ENCODE measurements at places on chromosomes 7 and 10.

DNA sequence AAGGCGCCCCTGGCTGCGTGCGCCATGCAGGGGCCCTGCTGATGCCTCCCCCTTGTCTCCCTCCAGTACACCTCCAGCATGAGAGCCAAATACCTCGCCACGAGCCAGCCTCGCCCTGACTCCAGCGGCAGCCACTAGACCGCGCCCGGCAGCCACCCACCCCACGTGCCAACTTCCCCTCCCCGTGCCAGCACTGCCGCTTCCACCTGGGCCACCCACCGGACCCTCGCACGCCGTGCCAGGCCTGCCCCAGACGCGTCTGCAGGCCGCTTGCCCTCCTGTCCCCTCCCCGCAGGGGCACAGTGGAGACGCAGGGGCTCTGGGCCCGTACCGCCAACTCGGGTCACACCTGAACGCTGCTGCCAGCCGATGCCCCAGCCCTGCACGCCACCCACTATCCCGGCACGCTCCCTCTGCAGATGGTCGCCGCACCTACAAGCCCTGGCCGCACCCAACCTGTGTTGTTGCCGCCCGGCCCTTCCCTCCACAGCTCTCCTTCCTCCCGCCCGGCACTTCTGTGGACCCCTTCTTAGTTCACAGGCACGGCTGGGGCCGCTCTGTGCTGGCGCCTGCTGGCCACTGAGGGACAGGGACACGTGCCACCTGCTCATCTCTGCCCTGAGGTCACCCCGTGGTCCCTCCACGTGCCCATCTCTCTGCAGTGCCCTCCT is 26.3 kb upstream of the AMZ1 start:
- no peak for DNase-seq

DNA sequence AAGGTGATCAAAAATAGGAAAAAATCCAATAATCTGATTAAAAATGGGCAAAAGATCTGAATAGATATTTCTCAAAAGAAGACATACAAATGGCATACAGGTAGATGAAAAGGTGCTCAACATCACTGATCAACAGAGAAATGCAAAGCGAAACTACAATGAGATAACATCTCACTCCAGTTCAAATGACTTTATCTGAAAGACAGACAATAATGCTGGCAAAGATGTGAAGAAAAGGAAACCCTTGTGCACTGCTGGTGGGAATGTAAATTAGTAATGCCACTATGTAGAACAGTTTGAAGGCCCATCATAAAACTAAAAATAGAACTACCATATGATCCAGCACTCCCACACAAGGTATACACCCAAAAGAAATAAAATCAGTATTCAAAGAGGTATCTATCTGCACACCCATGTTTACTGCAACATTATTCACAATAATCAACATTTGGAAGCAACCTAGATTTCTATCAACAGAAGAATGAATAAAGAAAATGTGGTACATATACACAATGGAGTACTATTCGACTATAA is 85.0 kb downstream of the LRRN3 start:
- DNase-seq = no peak

GRCh38 chr10:124253006-124253405 is 159.6 kb upstream of the CHST15 start:
- DNase-seq = no peak

- DNase-seq = no peak
Measured at GRCh38 chr7:34190299-34190698, 285.0 kb downstream of the BMPER start.

DNA sequence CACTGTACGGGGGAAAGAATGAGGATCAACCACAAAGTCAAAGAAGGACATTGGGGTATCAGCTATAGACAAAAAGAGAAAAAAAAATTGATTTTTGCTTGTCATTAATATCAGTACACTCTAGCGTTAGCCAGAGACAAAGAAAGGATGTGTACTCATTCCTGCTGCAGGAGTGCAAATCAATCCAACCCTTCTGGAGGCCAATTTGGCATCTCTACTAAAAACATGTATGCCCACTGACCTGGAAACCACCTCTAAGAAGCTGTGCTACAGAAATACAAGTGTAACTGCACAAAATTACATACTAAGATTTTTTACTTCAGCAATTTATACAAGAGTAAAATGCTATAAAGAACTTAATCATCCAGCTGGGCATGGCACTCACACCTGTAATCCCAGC is 13.6 kb downstream of the NSMCE4A start:
- no peak for DNase-seq

GRCh38 chr7:21076054-21076453 is 289.4 kb upstream of the SP8 start:
- DNase-seq = peak; percentile 94

DNA sequence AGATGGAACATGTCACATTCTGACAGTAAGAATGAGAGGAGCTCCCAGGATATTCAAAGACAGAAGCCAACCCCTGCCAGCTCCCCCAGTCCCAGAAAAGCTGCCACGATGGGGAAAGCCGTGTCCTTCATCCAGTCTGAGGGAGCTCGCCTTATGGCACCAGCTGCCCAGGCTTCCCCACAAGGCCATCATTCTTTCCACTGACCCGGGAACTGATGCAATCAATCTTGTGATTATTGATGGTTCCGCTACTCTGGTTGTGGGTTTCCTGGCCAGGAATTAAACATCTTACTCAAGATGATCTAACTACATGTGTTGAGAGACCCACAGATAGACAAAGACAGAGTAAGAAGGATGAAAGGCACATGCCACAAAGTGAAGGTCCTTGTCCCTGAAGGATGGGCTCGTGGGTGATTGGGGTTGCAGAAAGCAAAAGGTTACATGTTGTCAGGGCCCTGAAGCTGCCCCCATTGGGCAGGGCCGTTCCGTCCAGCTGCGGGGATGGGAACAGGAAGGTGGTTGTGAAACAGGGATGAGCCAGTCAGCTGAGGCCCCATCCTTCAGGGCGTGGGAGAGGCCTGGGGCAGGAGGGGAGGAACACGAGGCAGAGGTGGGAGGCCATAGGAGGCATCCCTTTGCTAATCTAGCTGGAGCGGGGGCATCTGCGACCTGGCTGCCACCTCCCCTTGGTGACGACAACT is 127.6 kb downstream of the OAT start:
- no peak for DNase-seq

- DNase-seq = no peak
Measured at GRCh38 chr10:111137587-111137986, 60.8 kb downstream of the ADRA2A start.

GRCh38 chr7:100914879-100915447 is 19.3 kb upstream of the ACHE start:
- DNase-seq = no peak

GRCh38 chr7:71131256-71132126 is 453 bp upstream of the GALNT17 start:
- DNase-seq = no peak

DNA sequence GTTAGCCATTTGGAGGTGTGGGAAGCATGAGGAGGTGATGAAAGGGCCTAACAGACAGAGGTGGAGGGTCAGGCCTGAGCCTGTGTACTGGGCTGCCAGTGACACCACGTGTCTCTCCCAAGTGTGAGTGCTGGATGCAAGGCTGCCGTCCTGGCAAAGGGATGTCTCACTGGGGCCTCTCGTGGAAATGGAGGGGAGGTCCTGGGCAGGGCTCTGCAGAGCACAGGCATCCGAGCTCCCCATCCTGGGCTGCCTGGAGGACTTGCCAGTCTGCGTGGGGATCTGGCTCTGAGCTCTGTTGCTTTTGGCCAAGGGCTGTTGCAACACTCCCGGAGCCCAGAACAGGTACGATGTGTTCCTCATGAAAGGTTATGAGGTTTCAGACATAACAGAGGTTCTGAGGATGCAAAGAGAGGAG is 77.3 kb downstream of the GRK5 start:
- no peak for DNase-seq

- no peak for DNase-seq
Measured at GRCh38 chr7:49407205-49407604, 366.2 kb upstream of the VWC2 start.

GRCh38 chr10:100863433-100863832 is 49.3 kb upstream of the SLF2 start:
- no peak for DNase-seq

DNA sequence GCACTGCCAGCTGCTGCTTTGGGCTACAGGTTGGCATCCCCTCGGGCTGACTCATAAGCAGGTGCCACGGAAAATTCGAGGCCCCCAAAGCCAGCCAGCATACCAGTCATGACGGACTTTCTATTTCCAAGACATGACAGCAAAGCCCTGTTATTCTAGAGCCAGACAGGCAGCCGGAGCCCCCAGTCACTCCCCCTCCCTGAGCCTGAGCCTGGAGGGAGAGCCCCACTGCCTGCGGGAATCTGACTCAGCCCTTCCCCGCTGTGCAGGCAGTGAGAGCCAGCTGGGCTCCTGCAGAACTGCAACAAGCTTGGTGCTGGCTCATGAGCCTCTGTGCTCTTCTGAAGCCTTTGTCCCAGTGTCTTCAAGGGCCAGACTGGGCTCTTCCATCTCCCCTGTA is 15.8 kb downstream of the BTBD16 start:
- peak; percentile 85 for DNase-seq

DNA sequence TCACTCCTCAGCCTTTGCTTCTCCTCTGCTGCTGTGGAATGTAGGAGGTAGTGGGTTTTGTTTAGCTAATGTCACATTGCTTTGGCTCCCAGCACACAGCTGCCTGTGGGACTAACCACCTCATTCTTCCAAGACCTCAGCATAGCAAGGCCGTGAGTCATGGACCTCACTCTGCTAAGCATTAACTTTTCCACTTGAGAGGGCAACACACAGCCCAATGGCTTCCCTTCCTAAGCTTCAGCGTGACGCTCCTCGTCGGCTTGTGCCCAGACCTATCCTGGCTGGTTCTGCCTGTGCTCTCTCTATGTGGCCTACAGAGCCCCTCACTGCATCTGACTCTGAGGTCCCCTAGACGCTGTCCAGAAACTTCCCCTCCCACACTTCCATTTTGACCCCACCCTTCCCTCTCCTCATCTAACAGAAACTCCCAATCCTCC is 23.3 kb downstream of the MYOF start:
- no peak for DNase-seq

DNA sequence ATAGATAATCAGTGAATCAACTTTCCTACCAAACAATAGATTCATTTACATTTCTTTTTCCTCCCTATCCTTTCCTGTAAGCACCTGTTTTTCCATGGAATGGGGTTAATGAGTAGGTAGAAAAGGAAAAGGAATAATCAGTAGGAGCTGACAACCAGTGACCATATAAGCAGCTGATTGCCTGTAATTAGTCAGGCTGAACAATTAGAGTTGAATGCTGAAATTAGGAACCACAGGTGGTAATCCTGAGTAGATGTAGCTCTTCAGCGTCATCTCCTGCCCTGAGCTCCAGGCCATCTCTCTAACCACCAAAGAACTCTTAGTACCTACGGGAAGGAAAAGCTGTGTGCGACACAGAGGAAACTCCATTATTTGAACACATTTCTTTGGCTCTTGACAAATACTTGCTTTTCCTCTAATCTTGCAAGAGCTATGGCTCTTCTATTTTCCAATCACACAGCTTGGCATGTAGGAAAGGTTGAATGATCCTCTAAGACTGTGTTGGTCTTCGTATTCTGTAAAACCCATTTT is 63.8 kb downstream of the KLHDC10 start:
- peak; percentile 95 for DNase-seq

DNA sequence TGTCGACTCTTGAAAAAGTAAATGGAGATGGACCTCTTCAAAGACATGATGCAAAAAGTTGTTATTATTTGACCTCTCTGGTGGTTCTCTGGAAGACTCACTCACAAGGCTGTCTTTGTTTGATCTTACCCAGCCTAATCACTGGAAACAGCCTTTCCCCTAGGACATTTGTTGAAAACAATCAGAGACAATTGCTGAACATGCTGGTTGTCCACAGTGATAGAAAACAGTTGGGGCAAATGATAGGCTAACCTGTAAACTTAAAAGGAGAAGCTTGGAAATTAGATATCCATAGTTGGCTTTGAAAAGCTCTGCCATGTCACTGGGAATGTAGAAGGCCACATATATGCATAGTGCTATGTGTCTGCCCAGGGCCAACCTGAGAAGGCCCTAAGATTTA is 22.9 kb upstream of the TES start:
- DNase-seq = no peak

GRCh38 chr7:1819259-1819841 is 149.3 kb downstream of the ELFN1 start:
- DNase-seq = no peak

GRCh38 chr10:92999191-92999590 is 61.4 kb upstream of the CYP26C1 start:
- DNase-seq = no peak

DNA sequence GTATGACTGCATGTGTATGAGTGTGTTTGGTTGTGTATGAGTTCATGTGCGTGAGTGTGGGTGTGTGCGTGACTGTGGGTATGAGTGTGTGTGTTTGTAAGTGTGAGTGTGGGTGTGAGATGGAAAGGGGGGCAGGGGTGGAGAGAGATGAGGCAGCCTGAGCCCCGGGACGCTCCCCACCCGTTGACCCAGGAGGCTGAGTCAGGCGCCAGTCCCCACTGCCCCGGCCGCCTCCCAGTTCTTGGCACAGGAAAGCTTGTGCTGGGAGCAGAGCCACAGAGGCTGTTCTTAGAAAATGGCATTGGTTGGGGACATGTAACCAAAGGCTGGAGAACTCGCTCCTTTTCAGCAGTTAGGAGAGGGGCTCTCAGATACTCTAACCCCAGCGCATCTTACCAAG is 27.8 kb upstream of the NUB1 start:
- DNase-seq = no peak

GRCh38 chr7:129238546-129238945 is 13.7 kb downstream of the AHCYL2 start:
- DNase-seq = no peak

- DNase-seq = no peak
Measured at GRCh38 chr7:25633426-25634036, 405.2 kb upstream of the NPVF start.

DNA sequence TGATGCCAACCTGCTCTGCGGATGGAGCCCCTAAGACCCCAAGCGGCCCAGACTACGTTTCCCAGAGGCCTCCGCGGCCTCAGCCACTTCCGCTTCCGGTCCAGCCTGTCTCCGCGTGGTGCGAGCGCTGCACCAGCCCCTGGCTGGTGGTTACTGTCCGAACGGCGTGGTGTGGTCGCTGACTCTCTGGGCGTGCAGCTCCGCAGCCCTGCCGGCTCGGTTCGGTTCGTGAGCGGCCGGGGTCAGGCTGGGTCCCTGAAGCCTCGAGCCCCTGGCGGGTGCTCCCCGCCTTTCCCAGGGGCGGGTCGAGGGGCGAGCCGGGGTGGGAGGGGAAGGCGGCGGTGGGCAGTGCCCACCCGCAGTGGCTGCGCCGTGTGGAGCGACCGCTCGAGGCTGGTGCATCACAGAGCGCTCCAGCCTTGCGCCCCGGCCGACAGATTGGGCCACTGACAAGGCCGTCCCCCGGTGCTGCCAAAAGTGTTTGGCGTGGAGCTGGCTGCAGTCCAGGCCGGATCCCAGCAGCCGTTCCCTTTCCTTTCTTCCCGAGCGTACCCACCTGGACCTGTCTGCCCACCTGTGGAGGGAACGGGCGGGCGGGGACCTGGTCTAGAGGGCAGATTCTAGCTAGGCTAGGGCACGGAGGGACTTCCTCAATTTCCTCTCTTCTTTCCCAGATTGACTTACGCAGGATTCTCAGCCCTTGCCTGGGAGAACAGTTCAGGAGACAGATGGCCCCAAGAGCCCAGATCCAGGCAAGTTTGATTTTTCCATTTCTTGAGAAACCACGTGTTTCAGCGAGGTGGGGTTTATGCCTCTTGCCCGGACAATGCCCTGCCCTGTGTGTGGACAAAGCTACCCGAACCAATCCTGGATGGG is at the start of gene ZNF485:
ZNF485 (plus strand) TSS at position 116 of the 876 bp plus-strand sequence; CDS start at position 729, 613 bp downstream.
- DNase-seq = peak; percentile 78

All from NCI-H146 (cell line).